Esophagus muscularis mucosa (tissue), 4 donors: ENCODE measurements at places on chromosomes 6 and 20. TPM values are rescaled to one million over a fixed set of nuclear protein-coding genes. Genes with fewer than 3 reads are reported as not detected.

DNA sequence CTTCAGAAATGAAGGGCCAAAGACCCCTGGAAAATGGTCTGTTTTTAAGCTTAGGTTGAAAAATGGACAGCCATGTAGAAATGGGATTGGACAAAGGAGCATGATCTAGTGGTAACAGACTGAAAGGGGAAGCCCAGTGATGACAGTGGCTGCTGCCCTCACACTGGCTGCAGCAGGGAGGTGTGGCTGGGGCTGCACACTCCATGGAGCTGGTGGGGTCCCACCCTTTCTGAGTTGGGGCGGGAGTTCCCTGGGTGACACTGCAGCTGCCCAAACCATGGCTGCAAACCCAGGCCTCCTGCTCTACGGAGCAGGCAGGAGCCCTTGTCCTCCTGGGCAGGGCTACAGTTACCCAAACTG, 8.5 kb upstream of the PACSIN1 start:
- no peak for DNase-seq
- no peak overlapping the region for H3K4me3 ChIP-seq
- H3K4me1 ChIP-seq = no peaks in the 10 kb centered on the region
- no peak overlapping the region for H3K27ac ChIP-seq
- H3K36me3 ChIP-seq = no peaks in the 10 kb centered on the region

- no peaks in the 10 kb centered on the region for H3K36me3 ChIP-seq
- DNase-seq = no peak
- H3K27me3 ChIP-seq = peaks cover 19% of the 10 kb centered on the region
- H3K4me3 ChIP-seq = peak overlapping the region; percentile 41
- no peak overlapping the region for H3K27ac ChIP-seq
These were observed 244.3 kb downstream of the TSHZ2 start for GRCh38 chr20:53216478-53216855.

DNA sequence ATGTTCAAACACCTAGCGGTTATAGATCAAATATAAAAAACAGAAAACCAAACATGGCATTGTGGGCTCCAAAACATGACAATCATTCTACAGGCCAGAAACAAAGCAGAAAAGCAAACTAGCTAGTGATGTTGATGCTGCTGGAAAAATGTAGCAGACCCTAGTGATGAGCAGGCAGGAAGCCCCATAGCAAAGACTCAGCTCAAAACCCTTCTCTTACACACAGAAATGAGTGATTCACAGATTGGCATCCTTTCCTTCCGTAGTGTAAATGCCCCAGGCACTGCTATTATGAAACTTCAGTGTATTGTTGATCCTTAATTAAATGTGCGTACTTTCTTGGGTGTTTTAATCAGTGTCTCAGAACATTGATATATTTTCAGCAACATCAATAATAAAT, 425.1 kb downstream of the UTRN start:
- H3K27ac ChIP-seq = no peak overlapping the region
- no peak overlapping the region for H3K4me3 ChIP-seq

Gene GTPBP2
- 31.0 TPM for total RNA-seq
